ENCODE measurements at places on chromosomes 7 and 10.

DNA sequence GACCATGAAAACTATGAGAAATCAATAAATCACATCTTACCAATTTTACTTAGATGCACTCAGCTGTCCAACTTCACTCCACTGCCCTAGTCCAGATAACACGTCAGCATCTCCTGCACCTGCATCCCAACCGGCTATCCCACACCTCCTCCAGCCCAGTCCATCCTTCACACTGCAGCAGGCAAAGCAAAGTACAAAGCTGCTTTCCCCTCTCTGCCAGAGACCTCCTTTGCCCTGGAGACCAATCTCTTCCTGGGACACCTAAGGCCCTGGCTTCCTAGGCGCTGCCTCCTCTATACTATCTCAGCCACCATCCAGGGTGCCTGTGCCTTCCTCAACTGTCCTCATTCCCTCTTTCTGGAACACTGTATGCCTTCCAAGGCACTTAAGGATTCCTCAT is 90.3 kb upstream of the DDC start:
- no peak for DNase-seq

DNA sequence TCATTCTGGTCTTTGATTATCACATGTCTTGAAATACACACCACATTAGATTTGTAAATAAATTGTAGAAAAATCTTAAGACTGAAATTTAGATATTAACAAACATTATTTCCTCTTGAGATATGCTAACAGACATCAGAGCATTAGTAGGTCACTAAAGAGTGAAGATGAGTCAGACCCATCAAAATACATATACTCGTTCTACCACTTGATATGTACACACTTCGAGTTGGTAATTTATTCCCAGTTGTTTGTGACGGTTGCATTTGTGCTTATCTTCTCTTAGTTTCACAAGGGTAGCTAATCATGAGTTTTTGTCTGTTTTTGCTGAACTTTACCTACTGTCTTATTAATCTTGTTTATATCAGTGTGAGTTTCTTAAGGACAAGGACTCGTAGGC is 383.4 kb downstream of the AUTS2 start:
- DNase-seq: no peak

DNA sequence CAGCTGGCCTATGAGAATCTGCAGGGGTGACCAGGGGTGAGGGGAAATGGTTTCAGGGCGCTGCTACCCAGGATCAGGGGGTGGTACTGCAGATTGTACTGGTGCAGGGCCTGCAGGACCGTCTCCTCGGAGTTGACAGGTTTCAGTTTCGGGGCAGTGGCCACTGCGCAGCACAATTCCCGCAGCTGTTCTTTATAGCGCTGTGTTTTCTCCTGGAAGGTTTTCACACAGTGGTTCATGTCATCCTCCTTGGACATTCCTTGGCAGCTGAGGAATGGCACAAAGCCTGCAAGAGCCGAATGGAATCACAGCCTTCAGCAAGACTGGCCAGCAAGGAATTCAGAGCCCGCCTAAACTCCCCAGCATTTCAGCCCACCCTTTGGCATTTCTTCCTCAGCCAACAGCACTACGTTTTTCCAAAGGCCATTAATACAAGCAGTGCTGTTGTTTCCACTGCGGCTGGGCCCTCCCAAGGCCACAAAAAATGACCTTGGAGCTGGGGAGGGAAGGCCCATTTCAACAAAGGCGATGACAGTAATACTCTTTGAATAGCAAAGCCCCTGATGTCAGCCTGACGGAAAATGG is 44.9 kb downstream of the PNLIPRP2 start:
- no peak for DNase-seq

DNA sequence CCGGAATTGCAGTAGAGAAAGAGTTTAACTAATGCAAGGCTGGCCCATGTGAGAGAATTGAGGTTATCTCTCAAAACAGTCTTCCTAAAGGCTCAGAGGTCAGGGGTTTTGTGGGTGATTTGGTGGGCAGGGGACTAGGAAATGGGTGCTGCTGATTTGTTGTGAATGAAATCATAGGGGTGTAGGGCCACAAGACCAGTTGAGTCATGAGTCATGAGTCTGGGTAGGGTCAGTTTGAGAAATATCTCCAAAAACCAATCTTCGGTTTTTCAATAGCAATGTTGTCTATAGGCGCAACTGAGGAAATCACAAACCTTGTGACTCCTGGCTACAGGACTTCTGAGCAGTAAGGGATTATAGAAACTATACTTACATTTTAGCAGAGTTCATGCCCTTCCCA is 460.0 kb upstream of the NRP1 start:
- no peak for DNase-seq

DNA sequence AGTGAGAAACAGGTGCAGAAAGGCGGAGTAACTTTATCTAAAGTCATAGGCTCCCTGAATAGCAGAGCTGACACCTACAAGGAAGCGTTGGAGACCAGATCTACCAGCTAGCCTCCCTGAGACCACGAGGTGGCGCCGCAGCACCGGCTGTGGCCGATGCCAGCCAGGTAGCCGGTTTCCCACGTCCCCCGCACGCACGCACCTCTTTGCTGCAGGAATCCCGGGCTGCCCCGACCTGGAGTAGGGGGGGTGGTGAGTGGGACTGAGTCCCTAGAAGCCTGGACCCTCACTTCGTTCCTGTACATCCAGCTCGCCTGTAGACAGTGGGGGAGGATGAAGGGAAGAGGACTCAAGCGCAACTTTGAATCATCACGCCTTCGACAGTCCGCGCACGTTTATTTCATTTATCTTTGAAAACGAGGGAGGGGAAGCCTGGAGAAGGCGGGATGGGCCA is 3.7 kb downstream of the ELOVL3 start:
- peak; percentile 59 for DNase-seq
